ENCODE measurements at places on chromosomes 16 and 17.

- DNase-seq = no peak
These were observed 12.3 kb upstream of the MEIOB start for GRCh38 chr16:1884155-1884760.

DNA sequence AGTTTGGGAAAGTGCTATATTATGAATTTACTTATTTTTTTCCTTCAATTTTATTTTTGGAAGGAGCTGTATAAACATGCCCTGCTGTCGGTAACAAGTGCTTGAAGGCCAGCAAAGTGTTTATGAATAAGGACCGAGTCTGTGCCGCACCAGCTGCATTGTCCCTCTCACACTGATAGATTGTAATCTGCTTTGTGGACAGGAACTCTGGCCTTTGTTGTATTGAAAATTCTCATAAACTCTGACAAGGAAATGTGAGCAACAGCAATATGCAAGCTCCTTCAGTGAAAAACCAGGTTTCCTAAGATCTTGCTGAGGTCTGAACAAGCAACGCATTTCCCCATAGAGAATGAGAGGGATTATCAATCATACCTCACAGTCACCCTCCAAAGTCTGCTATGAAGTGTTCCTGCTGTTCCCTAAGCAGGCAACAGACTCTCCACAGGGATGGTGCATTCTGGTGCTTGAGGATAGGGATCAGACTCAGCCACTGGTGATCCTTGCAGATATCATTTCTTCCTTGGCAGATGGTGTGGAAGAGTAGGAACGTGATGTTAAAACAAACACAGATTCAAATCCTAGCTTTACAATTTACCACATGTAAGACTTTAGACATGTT is 109.6 kb downstream of the KCNJ2 start:
- DNase-seq = no peak

DNA sequence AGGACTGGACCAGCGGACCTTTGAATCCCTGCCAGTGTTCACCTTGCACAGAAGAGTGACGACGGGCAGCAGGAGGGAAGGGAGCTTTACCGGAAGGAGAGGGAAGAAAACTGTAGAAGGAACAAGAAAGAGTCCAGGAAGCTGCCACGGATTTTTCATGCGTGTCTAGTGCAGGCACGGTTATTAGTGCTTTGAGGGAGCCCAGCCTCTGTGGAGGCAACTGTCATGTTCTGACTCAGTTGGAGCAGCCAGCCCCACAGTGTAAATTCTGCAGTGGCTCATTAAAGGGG is 6.5 kb upstream of the HOXB13 start:
- DNase-seq = no peak

GRCh38 chr17:44887971-44888954 is 11.0 kb downstream of the EFTUD2 start:
- no peak for DNase-seq

GRCh38 chr16:87474566-87474996 is 18.2 kb downstream of the ZCCHC14 start:
- DNase-seq = no peak
